ENCODE measurements at places on chromosomes 3 and 15.
A peak's percentile ranks its signal among the peaks of the same experiment; 100 is the strongest.

DNA sequence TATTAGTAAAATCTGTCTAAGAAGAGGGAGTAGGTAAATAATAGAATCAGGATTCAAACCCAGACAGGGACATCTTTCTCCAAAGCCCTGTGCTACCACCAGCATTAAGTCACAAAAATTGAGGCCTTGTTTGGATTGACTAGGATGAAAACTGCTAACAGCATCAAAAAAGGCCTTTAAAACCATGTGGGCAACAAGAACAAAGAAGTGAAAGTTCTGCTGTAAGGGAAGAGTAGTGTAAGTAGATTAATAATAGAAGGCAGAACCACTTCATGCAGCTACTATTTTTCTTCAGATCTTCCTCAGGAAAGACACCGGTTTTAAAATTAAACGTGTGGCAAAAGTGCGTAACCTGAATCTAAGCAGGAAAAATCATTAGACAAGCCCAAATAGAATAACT lies 15.3 kb upstream of the KBTBD12 start:
- DNase-seq, result no peak

DNA sequence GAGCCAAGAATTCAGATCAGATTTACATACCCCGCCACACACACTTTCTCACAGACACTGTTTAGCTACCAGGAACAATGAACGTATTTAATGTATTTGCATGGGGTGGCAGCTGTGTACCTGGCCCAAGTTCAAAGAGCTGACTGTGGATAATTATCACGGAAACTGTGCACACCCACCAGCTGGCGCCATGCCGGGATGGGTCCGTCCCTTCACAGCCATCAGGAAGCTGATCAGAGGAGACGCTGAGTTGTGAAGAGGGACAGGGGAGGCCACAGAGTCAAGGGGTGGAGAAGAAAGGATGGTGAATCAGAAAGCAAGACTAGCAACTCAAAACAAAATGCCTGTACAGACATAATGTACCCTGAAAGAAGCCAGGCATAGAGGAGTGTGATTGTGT lies 13.1 kb upstream of the PLA2G4D start:
- no peak for DNase-seq

DNA sequence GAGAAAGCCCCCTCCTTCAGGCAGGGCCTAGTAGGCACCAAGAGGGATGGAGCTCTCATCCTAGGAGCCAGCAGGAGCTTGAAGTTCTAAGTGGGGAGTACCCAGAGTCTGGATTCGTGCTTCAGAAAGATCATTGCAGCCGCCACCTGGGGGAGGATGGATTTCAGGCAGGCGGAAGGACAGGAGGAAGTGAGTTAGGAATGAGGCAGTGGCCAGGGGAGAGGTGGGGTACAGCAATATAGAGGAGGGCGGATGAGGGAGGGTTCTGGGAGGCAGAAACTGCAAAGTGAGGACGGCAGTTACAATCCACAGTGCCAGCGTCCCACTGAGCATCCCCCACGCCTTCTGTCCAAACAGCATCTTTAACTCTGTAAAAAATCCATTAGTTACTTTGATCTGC lies 65.2 kb upstream of the LINGO1 start:
- DNase-seq, result no peak

GRCh38 chr3:36635731-36636130 lies 128.6 kb downstream of the DCLK3 start:
- no peak for DNase-seq

GRCh38 chr3:90091549-90091948 lies 984.1 kb downstream of the EPHA3 start:
- peak; percentile 58 for DNase-seq

DNA sequence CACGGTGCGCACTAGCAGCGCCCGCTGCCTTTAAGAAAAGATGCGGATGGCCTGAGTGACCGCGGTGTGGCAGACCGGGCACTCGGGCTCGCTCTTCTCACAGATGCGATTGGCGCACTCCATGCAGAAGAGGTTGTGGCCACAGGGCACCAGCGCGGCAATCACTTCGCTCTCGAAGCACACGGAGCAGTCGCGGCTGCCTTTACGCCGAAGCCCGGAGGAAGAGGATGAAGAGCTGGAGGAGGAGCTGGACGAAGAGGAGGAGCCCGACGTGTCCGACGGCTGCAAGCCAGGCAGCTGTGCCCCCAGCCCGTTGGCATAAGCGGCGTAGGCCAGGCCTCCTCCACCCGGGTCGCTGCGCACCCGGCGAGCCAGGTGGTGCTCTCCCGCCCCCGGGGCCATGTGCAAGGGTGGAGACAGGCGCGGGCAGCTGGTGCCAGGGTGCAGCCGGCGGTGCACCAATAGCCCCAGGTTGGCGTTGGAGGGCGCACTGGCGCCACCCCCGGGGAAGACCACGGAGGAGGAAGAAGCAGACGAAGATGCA lies 2.6 kb downstream of the MEX3B start:
- no peak for DNase-seq

- DNase-seq, result no peak
Observed at GRCh38 chr3:70224337-70224736, 88.1 kb downstream of the MDFIC2 start.

DNA sequence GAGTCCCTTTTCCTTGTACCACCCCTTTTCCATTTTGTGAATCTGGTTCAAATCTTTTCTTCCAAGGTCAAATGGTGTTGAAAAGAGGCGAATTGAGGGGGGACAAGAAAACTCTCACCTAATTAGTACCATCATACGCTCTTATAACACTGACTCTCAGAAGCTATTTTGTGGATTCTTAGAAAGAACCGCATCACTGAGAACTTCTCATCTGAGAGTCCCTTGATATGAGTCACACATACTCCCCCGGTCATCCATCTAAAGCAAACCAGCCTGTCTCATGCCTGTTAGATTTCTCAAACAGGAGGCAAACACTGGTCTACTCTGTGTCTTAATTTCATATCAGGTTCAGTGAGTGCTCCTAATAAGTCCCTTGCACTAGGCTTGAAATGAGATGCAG lies 76.5 kb upstream of the SPRED1 start:
- DNase-seq, result peak; percentile 17

GRCh38 chr3:156741935-156742334 lies 67.5 kb downstream of the TIPARP start:
- no peak for DNase-seq

GRCh38 chr3:41525303-41526064 lies 326.2 kb downstream of the CTNNB1 start:
- DNase-seq, result no peak

DNA sequence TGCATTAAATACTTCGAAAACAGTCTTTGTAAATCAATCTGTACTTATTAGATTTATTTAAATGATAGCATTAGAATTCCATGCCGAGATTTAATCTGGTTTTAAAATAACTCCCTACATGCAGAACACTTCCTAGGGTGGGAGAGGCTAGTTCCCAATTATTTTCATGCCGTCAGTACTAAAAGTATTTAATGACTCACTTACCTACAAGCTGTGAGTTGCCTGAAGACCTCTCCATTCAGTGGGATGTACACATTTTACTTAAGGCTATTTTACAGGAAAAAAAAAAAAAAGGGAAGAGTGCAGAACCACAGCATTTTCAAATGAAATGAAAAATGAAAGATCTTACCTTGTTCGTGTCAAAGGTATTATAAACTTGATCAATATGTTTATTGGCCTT lies 469 bp downstream of the GUCA1C start:
- DNase-seq, result no peak

GRCh38 chr3:46965151-46965550 lies 11.4 kb downstream of the CCDC12 start:
- DNase-seq, result no peak

DNA sequence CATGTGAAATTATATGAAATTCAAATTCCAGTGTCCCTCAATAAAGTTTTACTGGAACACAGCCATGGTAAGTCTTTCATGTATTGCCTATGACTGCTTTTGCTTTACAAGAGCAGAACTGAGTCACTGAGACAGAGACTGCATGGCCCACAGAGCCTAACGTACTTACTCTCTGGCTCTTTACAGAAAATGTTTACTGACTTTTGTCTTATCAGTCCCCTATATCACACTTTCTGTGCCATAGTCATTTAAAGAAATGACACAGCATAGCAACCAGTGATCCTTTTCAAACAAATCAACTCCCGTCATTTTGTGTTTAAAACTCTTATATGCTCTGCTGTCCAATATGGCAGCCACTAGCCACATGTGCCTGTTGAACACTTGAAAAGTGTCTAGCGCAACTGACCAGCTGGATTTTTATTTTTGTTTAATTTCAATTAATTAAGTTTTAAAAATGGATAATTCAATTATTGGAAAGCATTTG lies 129.7 kb upstream of the CDIN1 start:
- no peak for DNase-seq

GRCh38 chr15:100111125-100112060 lies 230.4 kb downstream of the ADAMTS17 start:
- no peak for DNase-seq

DNA sequence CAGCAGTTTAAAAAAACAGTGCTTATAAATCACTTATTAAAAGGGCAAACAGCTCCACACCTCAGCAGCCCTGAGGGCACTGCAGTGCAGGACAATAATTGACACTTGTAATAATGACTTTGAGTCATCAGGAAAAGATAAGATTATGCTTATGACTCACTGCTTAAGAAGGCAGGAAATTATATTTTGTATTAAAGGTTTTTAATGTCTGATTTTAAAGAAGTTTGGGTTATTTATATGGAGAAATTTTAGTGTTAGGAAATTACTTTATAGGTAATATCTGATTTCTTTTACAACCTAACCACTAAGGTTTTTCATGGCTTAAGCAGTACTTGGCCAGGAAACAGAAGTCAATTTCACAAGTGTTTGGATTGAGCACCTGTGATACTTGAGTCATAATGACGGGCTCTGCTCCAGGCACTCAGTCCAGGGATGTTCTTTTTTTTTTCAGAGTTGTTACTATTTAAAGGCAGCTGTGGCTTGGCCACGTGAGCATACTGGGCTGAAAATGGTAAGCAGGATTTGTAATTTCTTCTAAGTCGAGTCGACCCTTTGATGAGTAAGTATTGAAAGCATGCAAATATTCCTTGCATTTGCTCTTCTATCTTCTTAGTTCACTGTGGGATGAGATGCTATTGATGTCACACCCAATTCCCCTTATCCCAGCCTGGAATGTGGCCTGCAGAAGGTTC lies 21.6 kb upstream of the SLC6A20 start:
- DNase-seq, result peak; percentile 69

DNA sequence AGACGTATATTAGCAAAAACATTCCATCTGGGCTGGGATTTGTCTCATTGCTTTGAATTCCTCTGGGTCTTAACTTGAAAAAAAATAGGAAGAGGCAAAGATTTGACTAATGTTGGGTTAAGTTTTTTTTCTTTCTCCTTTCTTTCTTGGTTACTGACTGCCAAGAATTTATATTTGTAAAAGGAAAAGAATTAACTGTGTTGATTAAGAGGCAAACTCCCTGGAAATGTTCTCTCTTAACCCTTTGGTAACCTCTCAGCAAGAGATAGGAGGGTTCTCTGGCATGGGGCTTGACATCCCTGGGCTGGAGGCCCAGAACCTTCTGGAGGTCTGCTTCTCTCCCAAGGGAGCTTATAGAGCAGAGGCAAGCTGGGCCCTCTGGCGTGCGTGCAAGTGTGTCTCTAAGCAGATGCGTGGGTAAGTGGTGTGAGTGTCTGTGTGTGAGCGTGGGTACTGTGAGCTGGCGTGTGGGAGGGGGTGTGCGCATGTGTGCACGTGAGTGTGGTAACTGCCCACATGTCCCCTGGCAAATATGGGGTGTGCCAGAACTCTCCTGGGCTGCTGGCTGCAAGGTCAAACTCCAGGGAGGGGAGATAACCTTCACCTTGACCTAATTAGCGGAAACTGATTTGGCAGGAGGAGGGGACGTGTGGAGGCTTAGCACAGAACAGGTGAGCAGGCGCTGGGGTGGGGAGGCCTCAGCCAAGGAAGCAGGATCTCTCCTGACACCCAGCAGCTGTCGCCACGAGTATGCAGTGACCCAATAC lies 49.4 kb upstream of the MAGEF1 start:
- DNase-seq, result no peak

- no peak for DNase-seq
Observed at GRCh38 chr3:12663401-12663935, 449 bp downstream of the RAF1 start.

DNA sequence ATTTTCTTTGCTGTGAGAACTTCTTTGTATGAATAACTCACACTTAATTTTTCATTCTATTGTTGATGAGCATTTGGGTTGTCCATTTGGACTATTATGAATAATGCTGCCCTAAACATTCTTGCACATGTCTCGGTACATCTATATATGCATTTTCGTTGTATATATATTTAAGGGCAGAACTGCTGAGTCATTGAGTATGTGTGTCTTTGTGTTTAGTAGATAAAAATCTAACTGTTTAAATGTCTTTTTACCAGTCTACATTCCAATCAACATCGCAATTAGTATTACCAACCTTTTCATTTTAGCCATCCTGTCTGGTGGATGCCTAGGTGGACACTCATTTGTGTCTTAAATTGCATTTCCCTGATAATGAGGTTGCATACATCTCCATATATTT lies 144.4 kb downstream of the UACA start:
- DNase-seq, result no peak

GRCh38 chr15:45199136-45199810 lies 11.5 kb upstream of the SHF start:
- no peak for DNase-seq

DNA sequence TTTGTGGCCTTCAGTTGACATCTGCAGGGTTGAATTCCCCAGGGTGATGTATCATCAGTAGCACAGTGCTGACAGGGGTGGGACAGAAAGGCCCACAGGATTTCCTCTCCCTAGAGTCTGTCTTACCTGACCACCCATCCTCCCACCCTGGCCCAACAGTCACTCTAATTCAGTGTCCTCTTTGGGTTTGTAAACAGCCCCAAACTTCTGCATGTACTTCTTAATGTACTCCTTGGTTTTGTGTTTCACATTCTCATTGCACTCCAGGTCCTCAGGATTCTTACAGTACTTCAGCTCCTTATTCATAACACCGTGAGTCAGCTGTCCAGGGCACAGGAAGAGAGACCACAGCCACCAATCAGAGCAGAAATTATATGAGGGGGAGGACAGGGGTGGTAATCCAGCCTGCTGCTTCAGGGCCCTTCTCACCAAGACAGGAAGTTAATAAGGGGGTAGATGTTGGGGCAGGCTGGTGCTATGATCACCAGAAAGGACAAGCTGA lies 37.5 kb downstream of the NBEAL2 start:
- peak; percentile 42 for DNase-seq

DNA sequence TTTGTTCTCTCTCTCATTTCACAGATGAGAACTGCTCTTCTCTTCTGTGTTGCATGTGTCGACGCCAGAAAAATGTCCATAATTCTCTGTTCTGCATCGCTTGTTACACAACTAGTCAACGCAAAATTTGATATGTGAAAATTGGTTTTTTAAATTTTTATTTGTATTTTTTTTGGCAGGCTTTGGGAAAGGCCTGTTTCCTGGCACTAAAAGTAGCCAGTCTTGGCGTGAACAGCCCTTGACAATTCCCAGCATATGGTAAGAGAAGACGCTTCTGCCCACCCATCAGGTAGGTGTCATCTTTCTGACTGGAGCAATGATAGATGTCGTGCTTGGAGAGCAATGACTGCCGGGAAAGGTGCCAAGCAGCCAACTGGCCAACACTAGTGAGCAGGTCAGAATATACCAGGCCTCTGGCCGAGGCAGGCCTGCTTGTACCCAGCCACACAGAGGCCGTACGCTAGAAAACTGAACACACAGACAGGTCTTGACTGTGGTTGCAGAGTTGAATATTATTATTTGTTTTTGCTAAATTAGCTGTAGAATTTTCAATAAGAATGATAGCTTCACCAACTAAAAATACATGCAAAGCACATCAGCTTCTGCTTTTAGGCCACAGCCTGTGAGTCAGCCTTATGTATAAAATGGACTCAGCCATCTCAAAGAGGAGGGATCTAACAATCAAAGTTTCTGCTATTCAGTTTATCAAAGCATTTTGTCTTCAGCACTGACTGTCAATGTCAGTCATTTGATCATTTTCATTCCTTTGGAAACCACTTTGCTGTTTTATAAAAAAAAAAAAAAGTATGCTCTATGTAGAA lies 837.5 kb downstream of the MCTP2 start:
- DNase-seq, result no peak
